Pancreas (tissue), 10 donors: ENCODE measurements at places on chromosomes 1 and 21. TPM values are rescaled to one million over a fixed set of nuclear protein-coding genes. Genes with fewer than 3 reads are reported as not detected.

SCYL3 gene
- 5.0 TPM for polyA plus RNA-seq

CELA2B gene
- 186 TPM for polyA plus RNA-seq

HES4 gene
- polyA plus RNA-seq, result 46.4 TPM

PGM1 gene
- polyA plus RNA-seq, result 21.7 TPM

PROX1 gene
- 8.9 TPM for polyA plus RNA-seq

ERICH3 gene
- polyA plus RNA-seq, result 0.68 TPM

IL22RA1 gene
- polyA plus RNA-seq, result 87.5 TPM

SRGAP2C gene
- 3.1 TPM for polyA plus RNA-seq

ADORA1 gene
- polyA plus RNA-seq, result 19.7 TPM

CDK11B gene
- polyA plus RNA-seq, result 28.8 TPM

DSCAM gene
- 0.15 TPM for polyA plus RNA-seq

LCE1A gene
- not detected for polyA plus RNA-seq

SPATA46 gene
- not detected for polyA plus RNA-seq

MYBPHL gene
- polyA plus RNA-seq, result 1.1 TPM
